ENCODE measurements at places on chromosomes 7 and 10.

DNA sequence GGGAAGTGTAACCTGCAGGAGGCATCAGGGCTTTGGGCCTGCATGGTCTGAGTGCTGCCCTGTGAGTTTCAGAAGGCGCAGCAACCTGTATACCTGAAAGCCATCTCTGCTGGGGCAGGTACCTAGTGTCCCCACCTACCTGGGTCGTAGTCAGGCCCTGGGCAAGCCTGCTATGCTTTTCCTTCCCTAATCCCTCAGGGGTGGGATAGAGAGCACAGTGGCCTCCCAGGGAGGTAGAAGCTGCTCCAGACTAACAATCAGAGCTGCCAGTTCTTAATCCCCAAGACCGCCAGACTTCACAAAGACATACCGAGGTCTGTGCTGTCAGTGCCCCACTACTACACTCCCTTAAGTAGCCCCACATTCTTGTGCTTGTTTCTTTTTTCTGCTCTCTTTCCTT, 52.0 kb downstream of the PTEN start:
- DNase-seq: no peak

DNA sequence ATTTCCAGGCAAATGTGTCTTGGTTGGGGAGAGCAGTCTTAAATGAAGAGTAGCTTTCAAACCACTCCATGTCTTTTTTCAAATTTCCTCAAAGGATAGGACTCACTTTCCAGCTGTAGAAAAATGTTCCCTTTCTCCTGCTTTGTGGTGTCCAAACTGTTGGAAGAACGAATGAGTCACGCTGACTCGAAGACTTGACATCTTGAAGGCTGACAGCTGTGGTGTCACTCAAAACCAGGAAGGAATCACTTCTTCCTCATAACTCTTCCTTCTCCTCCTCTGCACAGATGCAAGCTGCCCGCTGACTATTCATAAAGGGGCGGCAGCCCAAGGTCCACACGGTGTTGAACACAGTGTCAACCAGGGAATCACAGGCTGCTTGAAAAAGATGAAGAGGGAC, 19.2 kb downstream of the PLA2G12B start:
- no peak for DNase-seq

DNA sequence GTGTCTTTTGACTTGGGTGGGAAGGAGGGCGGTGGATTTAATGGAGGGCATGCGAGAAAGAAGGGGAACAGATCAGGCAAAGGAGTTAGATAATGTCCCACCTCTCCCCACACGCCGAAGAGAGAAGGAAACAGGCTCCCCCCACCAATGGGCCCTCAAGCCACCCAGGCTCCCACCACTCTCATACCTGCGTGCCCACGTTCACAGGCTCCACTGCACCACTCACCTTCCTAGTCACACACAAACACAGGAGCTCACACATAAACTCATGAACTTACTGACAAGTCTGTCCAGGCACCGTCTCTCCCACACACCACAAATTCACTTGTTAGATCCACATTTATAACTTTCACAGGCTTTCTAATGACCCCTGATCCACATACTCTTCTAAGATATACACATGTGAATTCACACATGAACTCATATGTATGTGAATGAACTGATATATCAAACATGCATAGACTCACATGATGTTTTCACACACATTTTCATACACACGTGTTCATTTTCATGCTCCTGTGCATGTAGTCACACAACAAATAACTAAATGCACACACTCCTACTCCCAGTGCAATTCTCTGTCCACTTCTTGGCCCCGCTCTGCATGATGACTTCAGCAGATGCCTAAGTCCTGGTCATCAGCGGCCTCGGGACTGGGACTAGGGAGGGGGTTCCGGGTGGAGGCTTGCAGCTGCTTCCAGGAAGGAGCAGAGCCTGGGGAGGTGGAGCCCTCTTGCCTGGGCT, 1.5 kb downstream of the LZTS2 start:
- no peak for DNase-seq

DNA sequence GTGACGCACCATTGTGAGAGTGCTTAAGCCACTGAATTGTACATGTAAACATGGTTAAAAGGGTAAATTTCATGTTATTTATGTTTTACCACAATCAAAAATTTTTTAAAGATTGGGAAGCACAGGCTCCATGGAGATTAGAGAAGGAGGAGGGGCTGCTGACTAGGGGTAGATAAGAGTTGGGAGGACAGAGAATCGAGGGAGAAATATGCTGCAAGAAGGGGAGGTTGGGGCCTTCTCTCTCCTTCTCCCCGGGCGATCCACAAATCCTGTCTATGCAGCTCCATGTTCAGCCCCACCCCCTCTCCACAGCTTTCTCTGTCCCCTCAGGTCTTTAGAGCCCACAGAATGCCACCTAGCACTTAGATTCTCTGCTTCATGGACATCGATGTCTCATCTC, 12.1 kb downstream of the ZNF467 start:
- no peak for DNase-seq

DNA sequence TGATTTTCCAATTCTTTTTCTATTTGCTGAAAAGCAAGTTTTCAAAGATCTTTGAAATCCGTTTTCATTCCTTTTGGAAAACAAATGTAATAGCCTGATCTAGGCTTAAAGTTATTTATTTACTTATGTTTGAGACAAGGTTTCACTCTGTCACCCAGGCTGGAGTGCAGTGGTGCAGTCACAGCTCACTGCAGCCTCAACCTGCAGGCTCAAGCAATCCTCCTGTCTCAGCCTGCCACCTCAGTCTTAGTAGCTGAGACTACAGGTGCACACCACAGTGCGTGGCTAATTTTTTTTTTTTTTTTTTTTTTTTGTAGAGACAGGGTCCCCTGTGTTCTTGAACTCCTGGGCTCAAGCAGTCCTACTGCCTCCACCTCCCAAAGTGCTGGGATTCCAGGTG, 4.6 kb downstream of the ST7 start:
- DNase-seq: peak; percentile 21

Data from DMS79 treated with DMSO at 0.1 percent for 48 hours (cell line).